ENCODE measurements at places on chromosomes 6 and 20.

DNA sequence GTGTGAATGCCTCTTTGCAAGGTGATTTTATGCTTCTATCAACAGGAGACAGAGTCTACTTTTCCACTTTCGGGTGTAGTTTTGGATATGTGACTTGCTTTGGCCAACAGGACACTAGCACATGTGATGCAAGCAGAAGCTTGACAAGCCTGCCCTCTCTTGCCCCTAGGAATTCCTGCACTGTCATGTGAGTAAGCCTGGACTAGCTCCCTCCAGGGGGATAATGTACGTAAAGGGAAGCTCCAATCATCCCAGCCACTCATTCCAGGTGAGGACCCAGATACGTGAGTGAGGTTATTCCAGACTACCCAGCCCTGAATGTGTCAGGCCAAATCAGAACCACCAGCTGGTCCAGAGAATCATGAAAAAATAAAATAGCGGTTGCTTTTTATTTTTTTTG, 33.3 kb downstream of the BEND3 start:
- no peak for DNase-seq

DNA sequence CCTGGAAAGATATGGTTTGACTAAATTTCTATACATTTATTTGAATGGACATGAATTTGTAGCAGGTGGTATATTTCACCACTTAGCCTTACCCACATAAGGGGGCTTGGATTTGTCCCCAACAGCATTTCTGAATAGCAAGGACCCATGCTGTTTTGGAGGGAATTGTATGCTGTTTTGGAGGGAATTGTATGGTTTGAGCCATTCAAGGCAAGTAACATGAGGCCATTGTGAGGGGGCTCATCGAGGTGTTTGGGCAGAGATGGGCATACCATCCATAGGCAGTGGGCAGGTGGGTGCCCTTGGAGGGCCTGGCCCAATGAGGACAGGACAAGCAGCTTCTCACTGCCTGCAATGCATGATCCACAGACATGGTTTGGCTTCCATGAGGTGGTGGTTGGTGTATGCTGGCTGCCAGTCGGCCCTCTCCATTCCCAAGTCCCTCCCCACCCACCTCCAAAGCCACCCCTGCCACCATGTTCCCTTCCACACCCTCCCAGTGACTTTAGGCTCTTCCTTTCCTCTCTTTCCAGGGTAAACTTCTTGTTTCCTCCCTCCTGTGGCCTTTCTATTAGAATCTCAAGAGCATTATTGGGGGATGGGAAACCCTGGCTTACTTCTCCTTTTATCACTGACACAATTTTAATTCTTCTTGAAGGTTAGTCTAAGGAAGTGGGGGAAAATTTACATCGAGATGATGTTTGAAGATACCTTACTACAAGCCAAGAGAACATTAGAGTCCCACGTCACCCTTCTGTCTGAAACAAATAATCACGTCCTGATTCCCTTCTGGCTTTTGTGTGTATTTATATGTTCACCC, 13.2 kb upstream of the PXDC1 start:
- no peak for DNase-seq

DNA sequence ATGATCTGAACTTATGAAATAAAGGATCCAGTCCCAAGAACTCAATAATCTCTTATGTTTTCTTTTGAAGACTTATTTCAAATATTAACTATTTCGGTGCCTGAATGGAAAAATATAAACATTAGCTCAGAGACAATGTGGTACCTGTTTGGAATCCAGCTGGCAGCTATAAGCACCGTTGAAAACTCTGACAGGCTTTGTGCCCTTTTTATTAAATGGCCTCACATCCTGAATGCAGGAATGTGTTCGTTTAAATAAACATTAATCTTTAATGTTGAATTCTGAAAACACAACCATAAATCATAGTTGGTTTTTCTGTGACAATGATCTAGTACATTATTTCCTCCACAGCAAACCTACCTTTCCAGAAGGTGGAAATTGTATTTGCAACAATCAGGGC, 4.4 kb upstream of the KIAA0319 start:
- DNase-seq, result no peak

DNA sequence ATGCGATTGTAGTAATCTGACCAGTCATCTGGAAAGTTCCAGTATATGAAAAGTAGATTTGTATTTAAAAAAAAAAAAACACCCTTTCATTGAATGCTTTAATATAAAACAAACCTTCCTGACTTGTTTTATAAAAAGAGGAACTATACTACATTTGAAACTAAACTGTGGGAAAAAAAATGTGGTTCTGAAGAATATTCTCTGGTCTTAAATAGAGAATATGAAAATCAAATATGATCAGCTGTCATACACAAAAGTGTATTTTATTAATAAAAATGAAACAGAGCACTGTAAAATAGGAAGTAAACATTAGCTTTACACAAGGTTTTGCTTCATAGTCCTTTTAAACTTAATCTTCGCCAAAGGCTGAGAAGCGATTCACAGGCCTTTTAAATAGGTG, 25.3 kb upstream of the CD83 start:
- DNase-seq, result no peak

- DNase-seq, result no peak
Observed at GRCh38 chr6:138374815-138375214, 2.9 kb upstream of the SMIM28 start.

Measured in brain (organoid and tissue), 16 donors.